SHP77 treated with DMSO at 0.1 percent for 48 hours (cell line): ENCODE measurements at places on chromosomes 3 and 15.

- DNase-seq = no peak
Observed at GRCh38 chr3:108036401-108036800, 54.4 kb downstream of the CD47 start.

DNA sequence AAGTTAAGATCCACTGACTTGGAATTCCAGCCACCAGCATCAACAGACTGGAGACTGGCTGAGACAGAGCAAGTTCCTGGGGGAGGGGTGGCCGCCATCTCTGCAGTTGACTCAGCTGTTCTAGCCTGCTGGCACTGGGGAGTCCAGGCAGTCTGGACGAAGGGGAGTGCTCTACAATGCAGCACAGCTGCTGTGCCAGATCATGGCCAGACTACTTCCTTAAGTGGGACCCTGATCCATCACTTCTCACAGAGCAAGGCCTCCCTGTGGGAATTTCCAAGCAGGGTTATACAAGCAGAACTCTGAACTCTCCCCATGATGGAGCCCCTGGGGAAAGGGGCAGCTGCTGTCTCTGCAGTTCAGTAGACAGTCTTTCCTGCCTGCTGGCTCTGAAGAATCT, 35.2 kb downstream of the PYGO1 start:
- peak; percentile 15 for DNase-seq

DNA sequence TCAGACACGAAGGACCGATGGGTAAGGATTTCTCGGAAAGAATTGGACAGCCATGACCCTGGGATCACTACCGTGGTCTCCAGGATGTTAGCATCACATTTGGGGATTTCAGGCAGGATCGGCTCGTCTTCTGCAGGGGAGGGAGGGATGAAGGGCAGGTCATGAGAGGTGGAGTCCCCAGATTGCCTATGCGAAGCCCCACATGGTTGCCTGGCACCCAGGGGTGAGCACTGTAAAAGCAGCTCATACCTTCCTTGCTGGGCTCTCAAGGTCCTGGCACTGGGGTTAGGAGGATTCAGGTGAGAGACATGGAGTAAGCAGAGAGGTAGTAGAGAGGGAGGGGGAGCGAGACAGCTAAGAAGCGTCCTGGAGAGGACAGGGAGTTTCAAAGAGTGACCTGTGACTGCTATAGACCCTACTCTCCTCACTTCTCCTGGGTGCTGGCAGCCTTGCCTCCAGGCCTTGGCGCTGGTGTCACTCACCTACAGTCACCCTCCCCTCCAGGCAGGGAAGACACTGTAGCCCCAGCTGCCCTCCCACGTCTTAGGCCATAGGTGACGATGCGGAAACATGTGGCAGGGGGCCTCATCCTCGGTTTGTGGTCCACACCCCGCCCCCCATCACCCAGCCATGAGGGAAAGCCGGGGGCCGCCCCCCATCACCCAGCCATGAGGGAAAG, 15.0 kb upstream of the EHD4 start:
- DNase-seq = no peak

- peak; percentile 74 for DNase-seq
Observed at GRCh38 chr3:45592830-45593707, 1.5 kb upstream of the LIMD1 start.

DNA sequence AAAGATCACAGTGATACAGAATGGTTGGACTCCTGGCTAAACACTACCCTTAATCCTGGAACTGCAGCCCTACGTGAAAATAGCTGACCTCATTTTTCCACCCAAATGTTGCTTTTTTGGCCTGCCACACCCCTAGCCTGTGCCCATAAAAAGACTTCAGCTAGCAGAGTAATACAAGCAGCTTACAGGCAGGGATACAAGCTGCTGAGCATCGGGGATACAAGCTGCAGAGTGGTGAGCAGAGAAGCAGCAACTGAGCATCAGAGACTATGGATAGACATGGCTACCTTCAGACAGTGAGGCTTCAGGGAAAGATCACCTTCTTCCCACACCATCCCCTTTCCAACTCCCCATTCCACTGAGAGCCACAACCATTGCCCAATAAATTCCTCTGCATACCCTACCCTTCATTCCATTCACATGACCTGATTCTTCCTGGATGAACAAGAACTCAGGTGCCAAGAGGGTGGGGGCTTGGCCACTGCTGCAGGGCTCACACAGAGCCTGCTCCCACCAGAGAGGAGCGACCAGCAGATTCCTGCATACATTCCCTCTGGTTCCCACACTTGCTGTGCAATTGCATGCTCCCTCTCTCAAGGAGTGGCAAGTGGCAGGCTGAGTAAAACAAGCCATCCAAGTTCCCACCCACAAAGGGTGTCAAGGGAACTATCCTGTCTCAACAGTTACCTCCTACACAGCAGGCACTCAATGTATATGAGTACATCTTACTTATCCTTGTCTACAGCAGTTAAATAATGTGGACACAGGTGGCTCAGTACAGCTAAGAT, 217.5 kb downstream of the ALCAM start:
- no peak for DNase-seq
